ENCODE measurements at places on chromosomes 5 and 9. TPM values are rescaled to one million over a fixed set of nuclear protein-coding genes. Genes with fewer than 3 reads are reported as not detected.

DNA sequence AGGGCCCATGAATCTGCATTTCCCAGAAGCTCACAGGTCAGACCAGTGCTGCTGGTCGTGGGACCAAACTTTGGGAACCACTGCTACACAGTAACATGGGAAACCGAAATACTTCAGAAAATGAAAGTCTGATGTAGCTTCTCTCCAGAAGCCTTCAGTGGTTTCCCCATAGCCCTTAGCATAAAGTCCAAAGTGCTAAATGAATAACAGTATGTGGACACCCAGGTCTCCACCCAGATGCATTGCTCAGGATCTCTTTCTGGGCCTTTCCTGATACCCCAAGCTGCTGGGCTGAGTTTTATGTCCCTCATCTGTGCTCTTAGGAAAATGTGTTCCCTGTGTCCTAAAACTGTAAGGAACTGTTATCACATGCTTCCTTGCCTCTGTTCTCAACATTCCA is 100.4 kb downstream of the NFIB start:
- DNase-seq: no peak

DNA sequence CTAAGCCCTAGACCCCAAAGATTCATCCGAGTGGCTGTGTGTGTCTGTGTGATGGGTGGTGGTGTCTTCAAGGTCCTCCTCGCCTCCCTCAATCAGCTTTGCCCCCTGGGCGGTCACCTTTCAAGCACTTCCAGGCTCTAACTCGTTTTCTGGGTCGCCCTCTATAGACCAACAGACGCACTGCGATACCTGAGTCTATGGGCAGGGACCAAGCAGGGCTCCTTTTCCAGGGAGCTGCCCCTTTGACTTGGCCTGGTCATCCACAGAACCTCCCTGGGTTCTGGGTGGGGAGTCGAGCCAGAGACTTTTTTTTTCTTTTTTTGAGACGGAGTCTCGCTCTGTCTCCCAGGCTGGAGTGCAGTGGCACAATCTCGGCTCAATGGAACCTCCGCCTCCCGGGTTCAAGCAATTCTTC is 1.1 kb downstream of the SLC27A4 start:
- DNase-seq: peak; percentile 55

DNA sequence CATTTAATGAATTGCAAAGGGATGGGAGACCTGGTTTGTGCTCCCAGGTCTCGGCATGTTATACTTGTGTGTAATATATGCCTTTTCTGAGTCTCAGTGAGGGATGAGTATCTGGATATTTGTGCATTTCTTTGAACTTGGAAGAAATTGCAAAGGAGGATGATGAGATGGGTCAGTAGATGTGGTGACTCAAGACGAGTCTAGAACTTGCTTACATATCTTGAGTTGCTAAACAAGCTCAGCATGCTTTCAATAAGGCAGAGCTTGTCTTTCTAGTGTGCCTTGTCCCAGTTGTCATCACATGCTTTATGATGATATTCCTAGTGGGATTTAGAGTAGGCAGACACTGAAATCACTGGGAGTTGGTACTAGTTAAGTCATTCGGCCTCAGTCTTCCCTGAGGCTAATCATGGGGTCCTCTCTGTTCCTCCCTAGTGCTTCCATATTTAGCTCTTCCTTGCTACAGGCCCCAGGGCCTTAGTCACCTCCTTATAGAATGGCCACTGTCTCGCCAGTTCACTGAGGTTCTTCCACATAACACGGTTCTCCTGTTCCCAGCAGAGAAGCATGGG is 222.3 kb downstream of the ARRDC3 start:
- DNase-seq: no peak

DNA sequence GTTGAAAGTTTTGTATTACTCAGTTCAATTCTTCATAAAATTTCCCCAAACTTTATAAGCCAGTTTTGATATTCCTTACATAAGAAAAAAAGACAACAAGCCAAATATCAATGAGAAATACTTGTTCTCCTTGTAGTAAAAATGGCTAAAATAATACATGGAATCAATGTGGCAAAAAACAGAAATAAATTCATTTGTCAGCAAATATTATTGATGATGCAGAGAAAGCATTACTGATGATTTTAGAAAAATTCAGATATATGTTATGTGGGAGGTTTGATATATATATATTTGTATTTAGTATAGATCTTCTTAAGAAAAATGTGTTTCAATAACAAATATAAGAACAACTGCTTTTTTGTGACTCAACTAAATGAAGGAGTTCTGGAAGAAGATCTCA is 127.0 kb upstream of the PUM3 start:
- no peak for DNase-seq

DNA sequence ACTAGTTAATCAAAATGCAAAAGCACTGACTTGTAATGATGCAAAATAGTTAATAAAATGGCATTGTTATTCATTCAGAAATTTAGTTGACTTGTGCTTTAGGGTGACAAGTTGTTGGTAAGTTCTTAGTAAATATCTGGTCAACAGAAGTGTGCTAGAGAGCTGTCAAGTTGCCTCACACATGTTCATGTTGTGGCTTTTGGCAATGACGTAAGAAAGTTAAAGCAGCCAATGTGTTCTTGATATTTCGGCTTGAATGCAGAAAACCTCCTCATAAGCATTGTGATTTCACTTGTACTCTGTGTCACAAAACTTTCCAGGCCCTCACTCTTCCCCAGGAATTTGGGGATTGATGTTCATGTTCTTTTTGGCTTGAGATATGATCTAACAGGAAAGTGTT is 626.7 kb downstream of the PRR16 start:
- DNase-seq: no peak

Gene SCGB3A2
- polyA plus RNA-seq: not detected

GRCh38 chr5:4182144-4182543 is 586.5 kb downstream of the IRX1 start:
- DNase-seq: no peak

DNA sequence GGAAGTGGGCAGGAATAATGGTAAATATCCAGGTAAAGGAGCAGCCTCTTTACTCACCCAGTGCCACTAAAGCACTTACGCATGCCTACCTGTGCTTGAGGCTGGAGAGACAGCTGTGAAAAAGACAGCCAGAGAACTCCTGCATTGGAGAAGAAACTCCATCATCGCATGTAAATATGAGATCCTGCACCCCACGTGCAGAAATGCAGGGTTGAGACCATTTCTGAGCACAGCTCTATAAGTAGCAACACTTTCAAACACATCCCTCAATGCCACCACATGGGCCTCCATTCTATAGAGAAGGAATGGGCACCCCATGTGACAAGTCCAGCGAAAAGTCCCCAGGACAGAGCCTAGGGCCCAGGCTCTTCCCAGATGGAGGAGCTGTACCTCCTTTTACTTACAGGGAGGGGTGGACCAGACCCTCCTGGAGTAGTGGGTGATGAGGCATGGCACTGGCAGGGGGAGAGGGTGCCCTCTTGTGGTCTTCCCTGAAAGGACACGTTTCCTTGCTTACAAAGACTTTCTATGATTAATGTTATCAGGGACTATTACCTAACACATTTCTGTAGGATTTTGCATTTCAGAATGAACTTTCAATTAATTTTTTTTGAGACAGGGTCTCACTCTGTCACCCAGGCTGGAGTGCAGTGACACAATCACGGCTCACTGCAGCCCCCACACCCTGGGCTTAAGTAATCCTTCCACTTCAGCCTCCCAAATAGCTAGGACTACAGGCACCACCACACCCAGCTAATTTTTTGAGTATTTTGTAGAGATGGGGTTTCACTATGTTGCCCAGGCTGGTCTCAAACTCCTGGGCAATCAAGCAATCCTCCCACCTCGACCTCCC is 55.3 kb upstream of the IL17B start:
- DNase-seq: no peak

- DNase-seq: no peak
Measured at GRCh38 chr5:178588769-178589168, 1.4 kb downstream of the COL23A1 start.

DNA sequence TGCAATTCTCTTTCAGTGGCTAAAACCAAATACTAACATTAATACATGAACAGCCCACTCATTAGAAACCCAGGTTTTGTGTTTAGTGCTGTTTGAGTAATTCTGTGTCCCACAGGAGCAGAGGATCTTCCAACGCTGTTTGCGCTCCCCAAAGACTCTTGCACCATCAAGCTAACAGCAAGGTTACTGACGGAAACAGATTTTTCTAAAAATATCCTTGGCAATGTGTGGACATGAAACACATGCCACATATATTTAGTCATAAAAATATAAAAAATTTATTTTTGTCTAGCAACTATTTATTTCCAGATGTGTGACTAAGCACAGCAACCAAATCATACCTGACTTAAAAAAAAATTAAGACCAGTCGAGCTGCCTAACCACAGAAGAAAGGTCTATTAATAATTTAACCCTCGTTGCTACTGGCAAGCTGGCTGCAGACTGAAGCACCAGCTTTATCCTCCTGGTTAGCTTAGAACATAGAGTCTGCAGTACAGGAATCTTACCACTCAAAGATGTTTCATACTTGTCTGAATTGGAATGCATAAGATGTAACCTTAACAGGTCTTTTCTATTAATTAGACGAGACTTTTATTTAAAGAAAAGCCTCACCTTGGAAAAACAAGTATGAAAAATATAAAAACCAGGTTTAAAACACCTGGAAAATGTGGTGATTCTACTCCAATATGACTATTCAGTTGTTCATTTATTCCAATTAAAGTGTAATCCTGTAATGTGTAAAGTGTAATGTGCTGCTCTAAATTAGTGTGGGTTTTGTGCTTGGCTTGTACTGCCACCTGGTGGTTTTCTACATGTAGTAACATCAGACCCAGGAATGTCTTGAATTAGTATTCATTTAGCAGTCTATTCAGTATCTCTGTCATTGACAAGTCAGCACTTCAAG is 272.5 kb downstream of the EPB41L4A start:
- peak; percentile 69 for DNase-seq

Gene GABBR2
- 0.14 TPM for polyA plus RNA-seq

DNA sequence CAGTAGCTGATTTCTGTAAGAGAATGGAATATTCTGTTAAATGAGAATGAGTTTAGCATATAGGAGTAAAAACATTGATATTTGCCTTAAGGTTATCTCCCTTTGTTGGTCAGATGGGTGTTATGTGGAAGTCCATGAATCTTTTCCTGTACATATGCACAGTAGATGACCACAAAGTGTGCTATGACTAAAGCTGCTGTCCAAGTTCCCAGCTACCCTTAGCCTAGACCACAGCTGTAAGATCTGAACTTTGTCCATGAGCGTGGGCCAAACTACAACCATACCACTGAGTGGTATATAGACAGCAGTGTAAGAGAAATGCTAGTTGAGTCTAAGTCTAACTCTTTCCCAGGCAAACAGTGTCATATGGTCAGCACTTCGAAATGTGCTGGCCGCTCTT is 48.8 kb downstream of the CD180 start:
- no peak for DNase-seq

Gene ARHGEF37
- 13.0 TPM for polyA plus RNA-seq

GRCh38 chr5:144205141-144205551 is 34.5 kb downstream of the KCTD16 start:
- DNase-seq: peak; percentile 49

Gene IFNB1
- polyA plus RNA-seq: not detected

DNA sequence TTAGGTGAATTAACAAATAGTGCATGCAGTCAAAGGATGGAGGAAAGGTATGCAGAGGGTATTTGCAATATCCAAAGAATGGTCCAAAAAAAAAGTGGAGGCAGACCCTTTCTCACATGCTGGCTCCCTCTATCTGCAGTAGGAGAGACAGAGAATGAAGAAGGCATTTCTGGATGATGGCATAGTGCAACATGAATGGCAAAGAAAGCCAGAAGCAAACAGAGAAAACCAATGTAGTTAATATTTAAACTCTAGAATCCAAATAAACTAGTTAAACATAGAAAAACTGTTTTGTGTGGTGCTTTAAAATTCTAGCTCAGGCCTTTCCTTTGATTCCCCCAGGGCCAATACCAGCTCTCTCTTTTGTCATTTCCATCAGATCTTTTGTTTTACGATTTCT is 403.1 kb upstream of the WWC1 start:
- no peak for DNase-seq

DNA sequence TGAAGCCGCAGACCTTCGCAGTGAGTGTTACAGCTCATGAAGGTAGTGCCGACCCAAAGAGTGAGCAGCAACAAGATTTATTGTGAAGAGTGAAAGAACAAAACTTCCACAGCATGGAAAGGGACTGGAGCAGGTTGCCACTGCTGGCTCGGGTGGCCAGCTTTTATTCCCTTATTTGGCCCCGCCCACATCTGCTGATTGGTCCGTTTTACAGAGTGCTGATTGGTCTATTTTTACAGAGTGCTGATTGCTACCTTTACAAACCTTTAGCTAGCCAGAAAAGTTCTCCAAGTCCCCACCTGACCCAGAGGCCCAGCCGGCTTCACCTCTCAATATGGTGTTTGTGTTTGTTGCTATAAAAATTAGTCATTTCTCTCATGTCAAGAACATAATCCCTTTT is 49.7 kb downstream of the RECK start:
- DNase-seq: no peak

DNA sequence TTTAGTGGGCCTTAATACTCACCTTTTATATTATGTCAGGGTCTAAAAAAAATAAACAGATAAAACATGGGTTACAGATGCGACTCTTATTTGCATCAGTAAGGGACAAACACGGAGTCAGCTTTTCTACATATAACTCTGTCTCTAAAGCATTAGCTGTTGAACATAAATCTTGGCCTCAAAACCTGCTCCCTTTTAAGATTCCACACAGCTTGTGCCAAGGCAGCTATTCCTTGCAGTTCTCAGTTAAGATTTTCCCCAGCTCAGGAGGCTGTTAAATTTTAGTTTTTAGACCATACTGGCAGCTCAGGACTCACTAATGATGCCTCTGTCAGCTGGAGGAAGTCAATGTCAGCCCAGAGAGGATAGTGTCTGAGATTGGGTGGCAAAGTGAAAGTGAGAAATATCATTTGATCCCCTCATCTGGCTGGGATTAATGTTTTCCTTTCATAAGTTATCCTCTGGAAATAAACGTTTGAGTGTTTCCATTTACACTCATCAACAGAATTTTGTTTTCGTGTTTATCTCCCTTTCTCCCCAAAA is 287.5 kb downstream of the ELAVL2 start:
- no peak for DNase-seq

- peak; percentile 34 for DNase-seq
Measured at GRCh38 chr5:151068433-151069197, 12.2 kb downstream of the TNIP1 start.

- no peak for DNase-seq
Measured at GRCh38 chr5:89067362-89067761, 184.4 kb upstream of the MEF2C start.

- DNase-seq: no peak
Measured at GRCh38 chr5:106290841-106291240, 1379.9 kb downstream of the EFNA5 start.

Gene PTGDS
- 37.8 TPM for polyA plus RNA-seq

Gene AIF1L
- polyA plus RNA-seq: 6.3 TPM

All from psoas muscle (tissue), 8 donors.